ENCODE measurements at places on chromosomes 1 and 21. TPM values are rescaled to one million over a fixed set of nuclear protein-coding genes. Genes with fewer than 3 reads are reported as not detected.

DNA sequence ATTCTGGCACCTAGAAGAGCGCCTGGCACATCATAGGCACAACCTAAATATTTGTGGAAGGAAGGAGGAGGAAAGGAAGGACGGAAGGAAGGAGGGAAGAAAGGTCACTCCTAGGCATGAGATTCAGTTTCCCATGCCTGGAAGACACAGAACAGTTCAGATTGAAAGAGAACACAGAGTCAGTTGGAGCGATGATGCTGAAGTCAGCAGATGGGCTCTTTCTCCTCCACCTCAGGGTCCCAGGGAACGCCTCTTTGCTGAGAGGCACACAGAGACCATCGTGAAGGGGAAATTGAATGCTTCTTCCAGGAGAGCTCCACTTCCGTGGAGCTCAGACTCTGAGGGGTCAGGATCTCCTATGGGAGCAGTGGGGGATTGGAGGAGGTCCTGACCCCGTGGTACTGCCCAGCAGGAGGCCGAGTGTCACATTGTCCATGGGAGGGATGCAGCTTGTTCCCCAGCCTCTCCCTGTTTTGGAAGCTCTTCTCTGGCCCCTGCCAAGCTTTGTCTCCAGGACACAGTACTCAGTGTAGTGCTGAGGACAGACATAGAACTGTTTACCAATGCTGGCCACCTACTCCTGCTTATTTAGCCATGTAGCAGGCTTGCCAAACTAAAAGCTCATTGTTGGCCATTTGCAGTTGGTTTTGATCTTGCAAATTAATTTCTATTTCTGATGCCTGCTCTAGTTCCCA is 2.4 kb downstream of the MYBPHL start:
- no peak for DNase-seq

DNA sequence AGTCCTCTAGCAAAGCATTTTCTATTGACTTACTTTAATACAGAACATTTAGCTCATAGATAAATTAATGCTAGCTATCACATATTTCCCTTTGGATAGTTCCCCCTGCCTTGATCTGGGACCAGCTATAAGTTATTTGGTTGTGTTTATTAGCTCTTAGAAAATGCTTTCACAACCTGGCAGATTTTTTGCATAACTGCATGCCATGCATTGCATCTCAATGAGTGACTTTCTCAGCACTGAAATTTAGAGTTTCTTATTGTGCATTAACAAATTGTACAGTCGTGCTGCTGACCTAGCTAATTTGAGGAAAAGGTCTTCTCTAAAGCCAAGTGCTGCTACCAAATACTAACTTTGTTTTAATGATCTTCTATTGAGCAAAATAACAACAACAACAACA is 164.8 kb downstream of the PLPPR5 start:
- no peak for DNase-seq

DNA sequence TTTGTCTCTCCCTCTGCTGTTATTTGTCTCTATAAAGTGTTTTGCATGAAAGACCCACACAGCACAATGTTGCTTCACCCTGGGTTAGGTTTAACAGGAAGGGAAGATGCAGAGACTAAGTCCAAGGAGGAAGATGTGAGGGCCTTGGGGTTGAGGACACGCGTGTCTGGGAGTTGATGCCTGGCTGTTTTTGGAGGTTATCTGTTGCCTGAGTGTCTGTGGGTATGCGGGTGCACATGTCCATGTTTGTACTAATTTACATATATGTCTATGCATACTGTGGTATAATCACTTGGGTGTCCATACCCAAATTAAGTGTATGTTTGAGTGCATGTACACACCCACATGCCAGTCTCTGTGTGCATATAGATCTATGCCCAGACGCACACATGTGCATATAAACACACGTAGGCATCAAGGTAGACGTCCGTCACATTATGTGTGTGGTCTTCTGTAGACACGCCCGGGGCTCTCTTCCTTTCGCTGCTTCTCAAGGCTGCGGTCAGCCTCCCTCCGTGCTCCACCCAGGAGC is 962 bp upstream of the MAN1C1 start:
- no peak for DNase-seq

- DNase-seq: no peak
These were observed 115.8 kb downstream of the RPS6KC1 start for GRCh38 chr1:213166852-213167251.

The NCAM2 gene
- total RNA-seq: not detected

- peak; percentile 87 for DNase-seq
These were observed 165.3 kb downstream of the TOMM20 start for GRCh38 chr1:234963180-234963903.

- no peak for DNase-seq
These were observed 905 bp downstream of the LIX1L start for GRCh38 chr1:145956781-145957442.

GRCh38 chr1:52602856-52603600 is 857 bp downstream of the GPX7 start:
- DNase-seq: peak; percentile 11

GRCh38 chr1:203899869-203900714 is 38.7 kb downstream of the SNRPE start:
- no peak for DNase-seq

The HPDL gene
- 34.8 TPM for total RNA-seq

DNA sequence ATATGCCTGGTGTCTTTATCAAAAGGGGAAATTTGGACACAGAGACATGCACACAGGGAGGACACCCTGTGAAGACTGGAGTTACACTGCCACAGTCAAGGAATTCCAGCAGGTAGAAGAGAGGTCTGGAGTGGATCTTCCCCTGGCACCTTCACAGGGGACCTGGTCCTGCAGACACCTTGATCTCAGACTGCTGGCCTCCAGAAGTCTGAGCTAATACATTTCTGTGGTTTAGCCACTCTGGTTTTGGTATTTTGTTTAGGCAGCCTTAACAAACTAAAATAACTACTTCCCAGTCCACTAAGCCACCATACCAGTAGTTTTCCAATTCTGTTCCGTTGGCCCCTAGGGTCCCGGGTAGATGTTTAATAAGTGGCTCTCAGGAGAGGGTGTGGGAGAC is 164.7 kb downstream of the SETD4 start:
- DNase-seq: no peak

All from activated T-helper 1 cell treated with anti-CD3 and anti-CD28 coated beads, Interleukin-12 subunit alpha, Interleukin-12 subunit beta, Interleukin-2, Interleukin-4 antibody, amounts not matched to agents 30 ng/mL and 10 ng/mL and 1 ng/mL, durations not matched to agents 14 hours and 24 hours and 36 hours (primary cell).